HFFc6 (cell line): ENCODE measurements at places on chromosomes 1 and 21. TPM values are rescaled to one million over a fixed set of nuclear protein-coding genes. Genes with fewer than 3 reads are reported as not detected.

DNA sequence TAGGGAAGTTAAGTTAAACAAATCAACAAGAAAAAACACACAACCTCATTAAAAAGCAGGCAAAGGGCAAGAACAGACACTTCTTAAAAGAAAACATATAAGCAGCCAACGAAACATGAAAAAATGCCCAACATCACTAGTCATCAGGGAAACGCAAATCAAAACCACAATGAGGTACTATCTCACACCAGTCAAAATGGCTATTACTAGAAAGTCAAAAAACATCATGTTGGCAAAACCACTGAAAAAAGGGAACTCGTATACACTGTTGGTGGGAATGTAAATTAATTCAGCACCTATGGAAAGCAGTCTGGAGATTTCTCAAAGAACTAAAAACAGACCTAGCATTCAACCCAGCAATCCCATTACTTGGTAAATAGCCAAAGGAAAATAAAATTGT is 51.1 kb downstream of the HSF2BP start:
- DNase-seq: no peak

DNA sequence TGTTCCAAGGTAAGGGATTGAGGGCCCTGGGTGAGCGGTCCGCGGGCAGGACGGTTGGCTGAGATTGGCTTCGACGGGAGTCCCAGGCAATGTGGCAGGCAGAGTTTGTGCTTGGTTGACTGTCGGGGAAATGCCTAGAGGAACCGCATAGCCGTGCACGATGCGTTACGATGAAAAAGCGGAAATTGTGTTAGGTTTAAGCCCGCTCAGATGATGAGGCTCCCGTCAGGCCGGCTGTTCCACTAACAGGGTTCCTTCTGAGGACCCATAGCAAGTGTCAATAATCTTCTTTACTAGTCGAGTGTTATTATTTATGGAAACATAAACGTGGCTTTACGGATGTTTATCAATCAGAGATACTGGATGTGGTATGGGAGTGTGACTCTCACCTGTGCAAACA is 117.8 kb upstream of the COL6A1 start:
- no peak for DNase-seq

DNA sequence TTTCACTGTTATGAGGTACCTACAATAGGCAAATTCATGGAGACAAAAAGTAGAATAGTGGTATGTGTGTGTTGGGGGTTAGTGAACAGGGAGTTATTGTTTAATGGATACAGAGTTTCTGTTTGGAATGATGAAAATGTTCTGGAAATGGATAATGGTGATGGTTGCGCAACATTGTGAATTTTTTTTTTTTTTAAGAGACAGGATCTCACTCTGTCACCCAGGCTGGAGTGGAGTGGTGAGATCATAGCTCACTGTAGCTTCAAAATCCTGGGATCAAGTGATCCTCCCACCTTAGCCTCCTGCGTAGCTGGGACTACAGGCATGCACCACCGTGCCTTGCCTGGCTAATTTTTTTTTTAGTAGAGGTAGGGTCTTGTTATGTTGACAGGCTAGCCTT is 34.5 kb upstream of the TRABD2B start:
- no peak for DNase-seq

DNA sequence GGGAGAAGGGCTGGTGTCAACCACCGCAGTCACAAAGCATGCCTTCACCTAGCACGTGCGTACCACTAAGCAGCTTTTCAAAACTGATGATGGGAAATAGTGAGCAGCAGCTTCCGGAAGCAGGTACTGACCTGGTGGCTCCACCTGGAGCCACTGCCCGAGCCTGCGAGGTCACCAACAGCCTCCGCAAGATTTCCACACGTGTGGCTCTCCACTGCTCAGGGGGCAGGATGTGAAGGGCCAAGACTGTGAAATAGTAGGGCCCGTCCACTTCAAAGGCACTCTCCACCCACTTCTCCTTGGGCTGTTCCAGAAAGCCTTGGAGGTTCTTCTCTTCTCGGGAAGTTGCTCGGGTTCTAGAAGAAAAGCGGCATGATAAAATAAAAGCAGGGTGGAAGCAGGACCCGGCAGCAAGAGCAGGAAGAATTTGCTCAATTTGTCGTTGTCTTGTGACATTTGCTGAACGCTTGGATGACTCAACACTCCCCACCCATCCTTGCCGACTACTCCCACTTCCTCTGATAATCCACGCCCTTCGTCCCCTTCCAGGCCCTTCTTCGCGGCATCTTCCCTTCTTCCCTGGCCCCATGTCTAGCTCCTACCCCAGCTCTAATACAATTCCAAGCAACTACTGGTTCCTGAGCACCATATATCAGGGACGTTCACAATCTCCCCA is 124.9 kb upstream of the IFFO2 start:
- no peak for DNase-seq

GRCh38 chr1:21229246-21230000 is 52.7 kb upstream of the EIF4G3 start:
- DNase-seq: peak; percentile 53

DNA sequence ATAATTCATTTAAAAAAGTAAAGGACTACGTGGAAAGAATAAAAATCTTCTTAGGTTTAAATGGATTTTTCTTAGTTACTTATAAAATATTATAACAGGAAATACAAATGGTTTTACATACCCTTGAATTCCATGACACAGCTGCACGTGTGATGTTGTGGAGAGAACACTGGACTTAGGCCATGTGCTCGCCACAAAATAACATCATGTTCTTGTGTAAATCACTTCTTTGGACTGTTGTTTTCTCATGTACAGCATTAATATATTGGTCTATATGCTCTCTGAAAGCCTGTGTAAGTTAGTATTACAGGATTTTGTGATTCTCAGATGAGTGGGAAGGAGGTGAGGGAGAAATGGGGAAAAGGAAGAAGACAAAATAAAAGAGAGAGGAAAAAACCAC is 228.2 kb downstream of the DNM3 start:
- no peak for DNase-seq

DNA sequence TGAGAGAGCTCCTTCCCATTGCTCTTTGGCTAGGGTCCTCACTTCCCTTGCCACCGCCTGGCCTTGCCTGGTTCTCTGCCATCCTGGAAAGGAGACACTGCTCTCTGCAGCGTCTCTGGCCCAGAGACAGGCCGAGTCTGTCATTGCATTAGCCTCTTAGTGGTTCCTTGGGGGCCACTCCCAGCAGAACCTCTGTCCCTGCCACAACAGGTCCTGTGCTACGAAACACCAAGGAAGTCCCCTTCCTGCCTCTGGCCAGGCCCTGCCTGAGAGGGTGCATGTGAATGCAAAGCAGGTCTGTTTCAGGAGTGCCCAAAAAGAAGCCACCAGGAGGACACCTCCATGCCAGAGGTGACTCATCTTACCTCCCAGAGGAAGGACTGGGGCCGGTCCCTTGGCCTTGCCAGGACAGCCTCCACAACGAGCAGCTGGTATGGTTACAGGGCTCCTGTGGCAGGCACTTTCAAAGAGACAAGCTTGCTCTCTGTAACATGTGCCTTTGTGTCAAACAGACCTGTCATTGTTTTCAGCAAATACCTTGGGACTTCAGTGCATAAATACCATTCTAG is 59.6 kb downstream of the VPS26C start:
- peak; percentile 19 for DNase-seq

MAN1C1 gene
- 0.08 TPM in 1 of 3 replicates, not detected in the others for total RNA-seq

GRCh38 chr1:35835398-35835797 is 27.6 kb downstream of the AGO4 start:
- DNase-seq: no peak

DNA sequence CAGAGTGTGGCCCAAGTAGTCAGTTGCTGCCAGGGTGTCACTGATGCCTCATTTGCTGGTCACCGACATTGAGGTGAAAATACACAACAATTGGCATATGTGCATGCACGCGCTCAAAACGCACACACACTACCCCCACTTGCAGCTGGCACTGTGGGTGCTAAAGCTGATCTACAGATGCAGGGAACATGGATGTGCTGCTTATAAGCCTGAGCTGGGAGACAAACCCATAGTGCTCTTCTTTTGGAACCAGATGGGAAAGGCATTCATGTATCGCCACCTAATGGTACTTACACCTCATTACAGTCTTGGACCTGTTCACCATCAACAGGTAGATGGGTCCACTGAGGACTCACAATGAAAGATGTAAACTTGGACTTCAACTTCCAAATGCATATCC is 70.3 kb upstream of the CAMK1G start:
- peak; percentile 57 for DNase-seq

- DNase-seq: no peak
Measured at GRCh38 chr1:223229756-223230155, 86.7 kb upstream of the TLR5 start.
